ENCODE measurements at places on chromosomes 4 and X. TPM values are rescaled to one million over a fixed set of nuclear protein-coding genes. Genes with fewer than 3 reads are reported as not detected.
A peak's percentile ranks its signal among the peaks of the same experiment; 100 is the strongest.

C4orf51 gene
- not detected for total RNA-seq

VGLL1 gene
- 5.0 TPM for total RNA-seq

PPARGC1A gene
- 9.2 TPM for total RNA-seq

CENPVL2 gene
- total RNA-seq, result 3.0 TPM

PPP4R3C gene
- total RNA-seq, result not detected

- DNase-seq, result no peak
These were observed 172.2 kb upstream of the TLL1 start for GRCh38 chr4:165700855-165701254.

DNA sequence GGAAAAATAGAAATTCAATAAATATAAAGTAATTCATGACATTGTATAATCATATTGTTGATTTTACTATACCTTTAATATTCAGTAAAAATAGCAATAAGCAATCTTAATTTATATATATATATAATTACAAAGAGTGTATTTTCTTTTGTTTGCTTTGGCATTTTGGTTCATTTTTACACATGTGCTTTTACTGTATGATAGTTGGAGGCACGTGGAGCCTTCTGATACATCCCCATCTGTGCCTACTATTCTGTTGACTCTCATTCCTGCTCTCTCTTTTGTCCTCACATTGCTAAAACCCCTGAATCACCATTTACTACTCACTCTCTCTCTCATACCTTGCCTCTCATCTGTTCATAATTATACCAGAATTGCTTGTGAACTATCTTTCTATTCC lies 106.4 kb upstream of the NDST4 start:
- no peak for DNase-seq

GRCh38 chr4:63607169-63607872 lies 801.9 kb downstream of the TECRL start:
- no peak for DNase-seq

DNA sequence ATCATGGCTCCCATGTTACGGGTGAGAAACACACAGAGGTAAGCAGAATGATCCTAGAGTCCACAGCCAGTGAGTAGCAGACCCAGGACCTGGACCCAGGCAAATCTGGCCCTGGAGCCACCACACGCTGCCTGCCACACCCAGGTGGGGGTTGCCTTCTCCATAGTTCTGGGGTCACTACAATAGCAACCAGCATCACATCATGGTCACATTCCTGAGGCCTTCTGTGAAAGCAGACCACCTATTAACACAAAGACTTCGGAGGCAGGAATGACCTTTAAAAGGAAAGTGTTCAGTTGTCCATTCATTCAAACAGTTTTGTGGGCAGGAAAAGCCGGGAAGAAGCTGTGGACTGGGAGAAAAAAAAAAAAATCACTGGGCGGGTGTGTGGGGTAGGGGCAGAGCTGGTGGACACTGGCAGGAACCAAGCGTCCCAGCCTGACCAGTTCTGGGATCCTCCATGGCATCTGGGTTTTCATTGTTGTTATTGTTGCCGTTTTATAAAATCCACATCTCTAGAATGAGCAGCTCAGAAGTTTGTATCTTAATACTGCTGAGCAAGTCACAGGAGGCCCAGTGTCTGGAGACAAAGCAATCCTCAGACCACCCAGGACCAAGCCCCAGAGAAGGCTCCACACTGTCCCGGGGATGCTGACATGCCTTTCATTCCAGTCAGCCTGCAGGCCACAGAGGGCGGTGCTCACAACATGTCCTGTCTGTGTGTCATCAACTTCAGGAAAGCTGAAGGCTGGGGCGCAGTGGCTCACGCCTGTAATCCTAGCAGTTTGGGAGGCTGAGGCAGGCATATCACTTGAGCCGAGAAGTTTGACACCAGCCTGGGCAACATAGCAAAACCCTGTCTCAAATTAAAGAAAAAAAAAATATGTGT lies 67.0 kb downstream of the SEL1L3 start:
- no peak for DNase-seq

DNA sequence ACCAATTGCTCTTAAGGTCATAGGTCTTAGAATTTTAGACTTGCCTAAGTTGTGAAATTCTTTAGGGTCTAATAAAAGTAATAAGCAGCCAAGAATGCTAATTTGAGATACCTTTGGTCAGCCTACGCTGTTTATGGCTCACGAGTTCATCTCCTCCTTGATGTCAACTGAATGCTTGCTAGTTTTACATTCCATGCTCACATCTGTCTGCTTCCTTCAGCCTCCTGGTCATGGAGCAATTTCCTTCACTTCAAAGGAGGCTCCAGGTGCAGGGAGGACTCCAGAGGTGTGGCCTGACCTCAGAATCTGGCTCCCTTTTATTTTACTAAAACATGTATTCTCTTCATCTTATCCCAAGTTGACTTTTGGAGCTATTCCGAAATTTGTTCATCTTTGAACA lies 23.3 kb upstream of the LNX1 start:
- no peak for DNase-seq

DNA sequence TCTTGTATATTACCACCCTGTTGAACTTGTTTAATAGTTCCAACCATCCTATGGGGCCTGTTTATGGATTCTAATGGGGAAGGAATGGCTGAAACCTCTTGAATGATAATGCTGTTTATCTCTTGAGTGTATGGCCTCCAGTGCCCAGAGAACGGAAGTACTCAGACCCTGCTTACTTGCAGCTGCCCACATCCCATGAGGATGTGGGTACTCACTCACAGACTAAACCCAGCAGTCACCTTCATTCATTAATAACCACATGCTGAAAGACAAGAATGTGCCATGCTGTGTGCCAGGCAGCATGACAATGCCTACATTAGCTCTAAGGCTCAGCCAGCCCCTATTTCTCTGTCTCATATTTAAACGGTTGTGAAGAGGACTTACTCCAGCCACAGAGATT lies 5.9 kb upstream of the ARMCX5 start:
- no peak for DNase-seq

GRCh38 chrX:1902901-1903235 lies 288.0 kb downstream of the ASMT start:
- DNase-seq, result no peak

DNA sequence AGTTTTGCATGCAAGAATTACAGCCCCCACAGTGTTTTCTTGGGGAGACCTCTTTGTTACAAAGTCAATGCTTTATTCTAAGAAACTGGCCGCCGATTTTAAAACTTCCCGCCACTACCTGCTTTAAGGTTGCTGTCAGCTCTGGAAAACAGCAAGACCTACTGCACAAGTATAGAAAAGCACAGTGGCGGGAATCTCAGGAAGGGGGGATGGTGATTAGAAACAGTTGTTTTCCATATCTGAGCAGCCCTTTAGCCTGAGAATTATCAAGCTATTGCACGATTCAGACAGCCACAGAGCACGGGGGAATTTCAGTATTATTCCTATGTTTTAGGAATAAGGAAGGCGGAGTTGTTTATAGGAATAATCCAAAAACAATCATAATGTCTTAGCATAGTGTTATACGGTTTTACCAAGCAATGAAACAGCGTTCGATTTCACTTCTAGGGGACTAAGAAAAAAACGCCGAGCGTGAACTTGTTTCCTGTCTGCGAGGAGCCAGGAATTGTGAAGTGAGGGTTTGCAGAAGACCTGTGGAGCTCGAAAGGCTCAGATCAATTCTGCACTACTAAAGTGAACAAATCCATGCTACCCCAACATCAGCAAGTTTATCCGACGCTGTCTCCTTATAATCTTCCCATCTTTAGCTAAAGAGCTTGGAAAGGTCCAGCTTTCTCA lies 81.3 kb downstream of the HMGN5 start:
- DNase-seq, result peak; percentile 4

DNA sequence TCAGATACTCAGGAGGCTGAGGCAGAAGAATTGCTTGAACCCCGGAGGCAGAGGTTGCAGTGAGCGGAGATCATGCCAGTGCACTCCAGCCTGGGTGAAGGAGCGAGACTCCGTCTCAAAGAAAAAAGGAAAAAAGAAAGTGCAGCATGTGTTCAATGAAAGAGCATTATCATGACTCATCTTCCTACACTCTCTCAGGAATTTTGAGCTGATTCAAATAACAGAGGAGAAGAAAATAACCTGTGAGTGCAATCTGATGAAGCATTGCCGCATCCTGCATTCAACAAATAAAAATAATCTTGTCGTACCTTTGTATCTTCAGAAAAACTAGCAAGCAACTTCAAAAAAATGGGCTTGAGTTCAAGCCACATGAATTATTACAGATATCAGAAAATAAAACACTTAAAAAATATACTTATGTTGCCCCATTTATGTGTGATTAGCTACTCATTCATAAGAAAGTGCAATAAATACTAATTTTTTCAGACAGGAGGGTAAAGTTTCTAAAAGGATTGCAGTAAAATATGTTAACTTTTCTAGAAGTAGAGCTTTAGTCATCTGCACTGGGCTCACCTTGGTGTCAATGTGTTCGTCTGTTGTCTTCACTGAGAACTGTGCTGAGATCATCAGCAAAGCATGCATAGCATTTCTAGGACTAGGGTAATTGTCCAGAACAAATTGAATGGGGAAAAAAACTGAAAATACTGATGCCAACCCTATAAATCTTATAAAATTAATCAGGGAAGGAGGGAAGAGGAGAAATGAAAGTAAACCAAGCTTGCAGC lies 90.4 kb upstream of the VCX3B start:
- no peak for DNase-seq

DNA sequence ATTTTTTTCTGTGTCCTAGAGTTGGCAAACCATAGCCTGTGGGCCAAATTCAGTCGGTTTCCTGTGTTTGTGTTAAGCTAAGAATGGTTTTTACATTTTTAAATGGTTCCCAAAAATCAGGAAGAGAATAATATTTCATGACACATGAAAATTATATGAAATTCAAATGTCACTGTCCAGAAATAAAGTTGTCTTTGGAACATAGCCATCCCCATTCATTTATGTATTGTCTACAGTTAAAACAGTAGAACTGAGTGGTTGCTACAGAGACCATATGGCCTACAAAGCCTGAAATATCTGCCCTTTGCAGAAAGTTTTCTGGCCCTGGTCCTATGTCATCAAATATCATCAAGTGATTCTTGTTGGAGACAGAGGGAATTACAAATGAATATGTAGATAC lies 15.5 kb downstream of the FRMPD4 start:
- DNase-seq, result no peak

GRCh38 chrX:110755611-110756010 lies 40.0 kb downstream of the CHRDL1 start:
- DNase-seq, result no peak

DNA sequence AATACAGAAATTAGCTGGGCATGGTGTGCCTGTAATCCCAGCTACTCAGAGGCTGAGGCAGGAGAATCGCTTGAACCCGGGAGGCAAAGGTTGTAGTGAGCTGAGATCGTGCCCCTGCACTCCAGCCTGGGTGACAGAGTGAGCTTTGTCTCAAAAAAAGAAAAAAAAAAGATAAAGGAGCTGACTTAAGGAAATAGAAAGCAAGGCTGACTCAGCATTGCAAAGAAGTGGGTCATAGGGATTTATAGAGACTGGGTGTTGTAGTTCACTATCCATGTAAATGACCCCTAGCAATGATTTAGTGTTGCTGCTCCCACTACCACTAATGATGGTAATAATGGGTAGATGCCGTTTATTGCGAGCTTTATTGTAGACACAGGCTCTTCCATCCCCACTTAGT lies 47.6 kb downstream of the ADD1 start:
- DNase-seq, result no peak
